Activated T-helper 1 cell treated with anti-CD3 and anti-CD28 coated beads, Interleukin-12 subunit alpha, Interleukin-12 subunit beta, Interleukin-2, Interleukin-4 antibody, amounts not matched to agents 30 ng/mL and 10 ng/mL and 1 ng/mL, durations not matched to agents 14 hours and 24 hours and 36 hours (primary cell): ENCODE measurements at places on chromosomes 12 and 14. TPM values are rescaled to one million over a fixed set of nuclear protein-coding genes. Genes with fewer than 3 reads are reported as not detected.

DNA sequence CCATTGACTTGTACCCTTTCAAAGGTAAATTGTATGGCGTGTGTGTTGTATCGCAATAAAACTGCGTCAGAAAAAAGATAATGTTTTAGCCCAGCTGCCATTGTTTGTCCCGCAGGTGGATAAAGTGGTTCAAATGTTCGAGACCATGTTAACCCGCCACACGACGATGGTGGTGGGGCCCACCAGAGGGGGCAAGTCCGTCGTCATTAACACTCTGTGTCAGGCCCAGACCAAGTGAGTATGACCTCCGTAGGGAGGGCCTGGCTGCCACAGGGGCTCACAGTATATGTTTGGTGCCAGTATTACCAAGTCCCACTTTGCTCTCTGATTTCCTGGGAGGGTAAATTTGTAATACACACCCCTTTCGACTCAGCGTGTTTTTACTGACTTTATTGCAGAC, 96.9 kb downstream of the DNAH10 start:
- DNase-seq: no peak

DNA sequence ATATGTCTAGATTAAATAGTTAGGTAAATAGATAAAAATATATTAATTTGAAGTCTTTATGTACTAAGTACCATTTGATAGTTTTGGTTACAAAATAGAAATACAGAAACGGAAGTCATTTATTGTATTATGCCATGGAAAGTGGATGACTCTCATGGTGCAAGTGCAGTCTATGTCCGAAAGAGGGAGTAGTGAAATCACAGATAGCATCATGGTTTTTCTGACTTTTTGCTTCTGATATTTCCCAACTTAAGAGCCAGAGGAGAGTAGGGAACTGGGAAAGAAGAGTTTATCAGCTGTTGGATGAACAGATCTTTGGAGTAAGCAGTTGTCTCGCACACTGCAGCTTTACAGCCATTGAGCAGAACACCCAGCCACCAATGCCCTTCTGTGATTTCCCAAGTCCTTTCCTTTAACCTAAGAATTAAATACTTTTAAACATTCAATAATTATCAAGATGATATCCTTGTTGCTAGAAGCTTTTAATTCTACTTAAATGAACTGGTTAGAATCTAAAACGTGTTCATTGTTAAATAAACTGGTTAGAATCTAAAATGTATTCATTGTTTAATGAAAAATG, 18.4 kb upstream of the SRGAP1 start:
- no peak for DNase-seq

- no peak for DNase-seq
Observed at GRCh38 chr12:107344035-107344808, 250.9 kb upstream of the CRY1 start.

DNA sequence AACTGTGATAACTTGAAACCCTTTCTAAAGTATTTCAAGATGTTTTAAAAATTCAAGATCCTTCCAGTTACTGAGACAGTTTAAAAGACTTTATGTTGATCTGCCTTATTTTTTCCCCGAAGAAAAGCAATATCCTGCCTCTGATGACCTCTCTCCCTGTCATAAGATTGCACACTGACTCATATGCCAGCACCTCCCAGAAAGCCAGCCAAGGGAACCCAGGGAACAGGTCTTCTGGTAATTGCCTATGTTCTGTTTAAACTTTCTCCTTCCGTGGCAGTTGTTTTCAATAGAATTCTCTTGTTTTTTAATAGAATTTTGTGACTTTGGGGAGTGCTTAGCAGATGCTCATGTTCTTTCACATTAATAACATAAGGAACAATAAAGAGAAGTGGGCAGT, 300.2 kb upstream of the PRKD1 start:
- DNase-seq: no peak

GRCh38 chr12:66426696-66427095, 124.4 kb downstream of the HELB start:
- no peak for DNase-seq

The SRGAP1 gene
- 0.03 and 0.05 TPM in 2 replicates for total RNA-seq

The CCDC197 gene
- 0.13 TPM in 1 of 2 replicates, not detected in the other for total RNA-seq

The NID2 gene
- total RNA-seq: 0.16 and 0.34 TPM in 2 replicates
